ENCODE measurements at places on chromosomes 1 and 21. TPM values are rescaled to one million over a fixed set of nuclear protein-coding genes. Genes with fewer than 3 reads are reported as not detected.

Gene SMPDL3B
- total RNA-seq = not detected

Gene ZBTB48
- 73.2 TPM for total RNA-seq

Gene RNU1-2
- 3,449 TPM for total RNA-seq

GRCh38 chr1:28370239-28371009 lies 884 bp downstream of the PHACTR4 start:
- H3K36me3 ChIP-seq = no peaks in the 10 kb centered on the region
- peak overlapping the region; percentile 90 for H3K4me3 ChIP-seq
- H3K27me3 ChIP-seq = no peaks in the 10 kb centered on the region
- peak overlapping the region; percentile 85 for H3K27ac ChIP-seq
- peaks cover 43% of the 10 kb centered on the region for H3K4me1 ChIP-seq

Gene SPRR2B
- total RNA-seq = not detected

GRCh38 chr1:45843474-45843905 lies 40.1 kb downstream of the MAST2 start:
- no peak overlapping the region for H3K27ac ChIP-seq
- no peak overlapping the region for H3K4me3 ChIP-seq
- peaks cover 2% of the 10 kb centered on the region for H3K4me1 ChIP-seq
- DNase-seq = no peak

DNA sequence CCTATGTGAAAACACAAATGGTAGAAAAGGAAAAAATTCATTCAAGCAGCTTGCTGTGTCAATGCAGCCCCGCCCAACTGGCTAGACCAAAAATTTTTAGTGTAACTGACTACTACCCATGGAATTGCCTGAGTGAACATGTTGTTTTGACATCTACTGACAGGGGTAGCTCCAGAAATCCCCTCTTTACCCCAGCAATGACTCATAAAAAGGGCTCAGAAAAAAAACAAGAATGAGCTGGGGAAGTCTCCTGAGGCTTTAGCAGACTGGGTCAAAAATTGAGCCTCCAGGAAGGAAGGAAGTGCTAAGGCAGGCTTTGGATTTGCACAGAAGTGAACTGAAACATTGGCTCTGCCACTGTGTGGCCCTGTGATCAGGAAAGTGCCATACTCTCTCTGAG lies 24.4 kb upstream of the FGGY start:
- H3K4me1 ChIP-seq = no peaks in the 10 kb centered on the region
- no peak overlapping the region for H3K27ac ChIP-seq
- H3K36me3 ChIP-seq = peaks cover 4% of the 10 kb centered on the region
- no peak overlapping the region for H3K4me3 ChIP-seq

- H3K27me3 ChIP-seq = no peaks in the 10 kb centered on the region
- H3K4me3 ChIP-seq = no peak overlapping the region
- DNase-seq = no peak
- no peaks in the 10 kb centered on the region for H3K4me1 ChIP-seq
- no peak overlapping the region for H3K27ac ChIP-seq
Observed at GRCh38 chr21:33608559-33608958, 20.1 kb upstream of the DONSON start.

DNA sequence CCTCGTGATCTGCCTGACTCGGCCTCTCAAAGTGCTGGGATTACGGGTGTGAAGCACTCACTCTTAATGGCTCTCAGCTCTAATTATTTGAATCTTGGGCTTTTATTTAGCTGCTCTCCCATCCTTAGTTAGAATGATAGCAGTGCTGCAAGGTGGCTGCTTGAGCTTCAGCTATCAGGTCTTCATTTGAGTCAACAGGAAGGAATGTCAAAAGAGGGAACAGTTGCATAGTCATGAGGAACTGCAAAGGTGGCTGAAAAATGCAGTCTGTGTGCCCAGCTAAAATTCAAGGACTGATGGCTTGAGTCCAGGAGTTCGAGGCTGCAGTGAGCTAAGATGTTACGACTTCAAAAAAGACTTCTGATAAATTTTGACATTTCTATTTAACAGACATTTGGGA lies 55.6 kb downstream of the UCK2 start:
- no peak overlapping the region for H3K4me3 ChIP-seq
- peaks cover 5% of the 10 kb centered on the region for H3K27me3 ChIP-seq
- no peak for DNase-seq
- H3K4me1 ChIP-seq = peaks cover 9% of the 10 kb centered on the region
- peaks cover 8% of the 10 kb centered on the region for H3K36me3 ChIP-seq

GRCh38 chr1:19163261-19163660 lies 46.8 kb downstream of the UBR4 start:
- no peak for DNase-seq
- H3K4me1 ChIP-seq = no peaks in the 10 kb centered on the region
- no peak overlapping the region for H3K4me3 ChIP-seq
- H3K36me3 ChIP-seq = peaks cover 97% of the 10 kb centered on the region

Gene LELP1
- not detected for total RNA-seq

Gene NRDC
- 137 TPM for total RNA-seq

DNA sequence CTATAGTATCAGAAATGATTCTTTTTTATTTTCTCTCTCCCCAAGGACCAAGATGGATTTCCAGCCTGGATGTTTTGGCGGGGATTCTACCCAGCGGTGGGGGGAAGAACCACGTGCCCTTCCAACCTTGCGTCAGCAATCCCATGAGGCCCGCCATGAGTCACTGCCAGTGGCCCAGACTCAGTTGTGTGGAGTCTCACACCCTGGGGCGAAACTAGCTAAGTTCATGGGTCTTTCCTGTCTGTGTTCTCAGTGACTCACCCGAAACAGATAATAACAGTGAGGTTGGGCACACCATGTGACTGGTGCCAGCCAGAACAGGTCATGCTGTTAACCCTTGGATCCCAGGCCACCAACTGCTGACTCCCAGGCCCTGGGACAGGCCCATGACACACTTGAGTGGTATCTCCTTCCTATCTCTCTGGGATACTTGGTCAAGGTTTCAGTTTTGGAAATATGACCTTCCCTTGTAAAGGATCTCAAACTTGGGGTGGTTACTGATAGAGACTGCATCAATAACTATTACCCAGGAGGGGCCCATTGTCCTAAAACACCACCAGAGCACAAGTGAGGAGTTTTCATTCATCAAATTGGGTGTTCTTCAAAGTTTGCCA lies 98.0 kb upstream of the DUSP10 start:
- H3K4me1 ChIP-seq = peaks cover 7% of the 10 kb centered on the region
- H3K36me3 ChIP-seq = no peaks in the 10 kb centered on the region
- H3K4me3 ChIP-seq = no peak overlapping the region
- DNase-seq = peak; percentile 71

GRCh38 chr1:205382561-205382960 lies 25.8 kb upstream of the KLHDC8A start:
- no peaks in the 10 kb centered on the region for H3K4me1 ChIP-seq
- H3K4me3 ChIP-seq = no peak overlapping the region
- no peaks in the 10 kb centered on the region for H3K36me3 ChIP-seq
- H3K27ac ChIP-seq = no peak overlapping the region
- no peak for DNase-seq

DNA sequence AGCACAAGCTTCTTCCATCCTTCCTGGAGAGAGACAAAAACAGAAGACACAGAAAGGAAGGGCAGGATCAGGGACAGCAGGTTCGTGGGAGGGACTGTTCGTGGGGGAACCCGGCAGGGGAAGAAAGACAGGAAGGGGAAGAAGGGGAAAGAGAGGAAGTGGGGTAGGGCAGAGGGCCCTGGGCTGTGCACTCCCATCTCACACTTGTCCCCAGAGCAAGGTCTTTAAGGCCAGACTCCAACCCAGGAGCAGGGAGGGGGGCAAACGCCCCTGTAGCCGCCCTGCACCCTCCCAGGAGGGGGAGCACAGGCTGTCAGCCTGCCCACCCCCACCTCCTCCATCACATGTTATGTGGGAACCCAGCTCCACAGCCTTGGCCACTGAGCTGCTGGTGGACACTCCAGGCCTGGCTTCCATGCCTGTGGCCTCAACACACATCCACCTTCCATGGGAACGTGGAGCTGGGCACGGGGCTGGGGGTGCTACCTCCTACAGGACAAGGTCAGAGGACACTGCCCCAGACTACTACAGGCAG lies 9.3 kb downstream of the SLC19A1 start:
- DNase-seq = no peak
- H3K27me3 ChIP-seq = no peaks in the 10 kb centered on the region
- H3K4me3 ChIP-seq = peak overlapping the region; percentile 72
- no peaks in the 10 kb centered on the region for H3K36me3 ChIP-seq
- peak overlapping the region; percentile 87 for H3K27ac ChIP-seq

Gene SIPA1L2
- 0.16 TPM for total RNA-seq

- H3K4me3 ChIP-seq = peak overlapping the region; percentile 66
- H3K36me3 ChIP-seq = peaks cover 3% of the 10 kb centered on the region
- H3K27me3 ChIP-seq = no peaks in the 10 kb centered on the region
- H3K4me1 ChIP-seq = peaks cover 51% of the 10 kb centered on the region
- H3K27ac ChIP-seq = no peak overlapping the region
- no peak for DNase-seq
Observed at GRCh38 chr1:230169454-230170152, 102.6 kb downstream of the GALNT2 start.

Gene BSND
- not detected for total RNA-seq

Gene CFHR5
- total RNA-seq = not detected

DNA sequence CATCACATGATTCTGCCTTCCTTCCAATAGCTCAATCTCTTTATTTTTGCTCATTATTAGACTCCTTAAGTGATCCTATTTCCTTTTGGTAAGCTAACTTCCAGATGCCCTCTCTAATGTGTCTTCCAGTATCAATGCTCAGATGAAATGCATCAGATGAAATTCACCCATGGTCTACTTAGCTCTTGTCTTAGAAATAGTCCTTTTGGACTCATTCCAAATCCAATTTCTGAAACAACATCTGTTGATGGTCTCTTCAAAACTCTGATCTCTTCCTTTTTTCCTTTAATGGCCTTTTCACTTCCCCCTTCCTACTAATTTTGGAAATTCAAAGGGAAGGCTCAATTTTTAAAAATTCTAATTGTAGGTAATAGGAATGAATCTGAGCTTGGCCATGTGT lies 81.1 kb upstream of the GREM2 start:
- H3K36me3 ChIP-seq = no peaks in the 10 kb centered on the region
- DNase-seq = no peak
- no peak overlapping the region for H3K4me3 ChIP-seq
- peaks cover 2% of the 10 kb centered on the region for H3K4me1 ChIP-seq
- no peak overlapping the region for H3K27ac ChIP-seq

DNA sequence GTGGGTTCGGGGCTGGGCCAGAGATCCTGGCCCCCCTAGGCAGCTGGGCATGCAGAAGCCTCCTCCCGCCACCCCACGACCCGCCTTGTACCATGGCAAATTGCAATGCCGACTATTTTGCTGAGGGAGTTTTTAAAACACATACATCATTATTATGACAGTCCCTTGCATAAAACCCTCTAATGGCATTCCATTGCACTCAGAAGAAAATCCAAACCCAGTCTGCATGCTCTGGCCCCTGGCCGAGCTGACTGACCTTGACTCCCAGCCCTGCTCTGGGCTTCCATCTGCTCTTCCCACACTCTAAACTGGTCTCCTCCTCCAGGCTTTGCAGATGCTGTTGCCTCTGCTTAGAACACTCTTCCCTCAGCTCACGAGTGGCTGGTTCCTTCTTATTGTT lies 28.0 kb downstream of the PADI2 start:
- no peaks in the 10 kb centered on the region for H3K27me3 ChIP-seq
- no peak for DNase-seq
- H3K36me3 ChIP-seq = no peaks in the 10 kb centered on the region
- no peak overlapping the region for H3K4me3 ChIP-seq
- H3K4me1 ChIP-seq = no peaks in the 10 kb centered on the region

- H3K27ac ChIP-seq = no peak overlapping the region
- H3K4me3 ChIP-seq = no peak overlapping the region
- H3K36me3 ChIP-seq = no peaks in the 10 kb centered on the region
- H3K27me3 ChIP-seq = no peaks in the 10 kb centered on the region
- DNase-seq = no peak
- H3K4me1 ChIP-seq = no peaks in the 10 kb centered on the region
Observed at GRCh38 chr1:210940081-210940617, 193.8 kb downstream of the KCNH1 start.

DNA sequence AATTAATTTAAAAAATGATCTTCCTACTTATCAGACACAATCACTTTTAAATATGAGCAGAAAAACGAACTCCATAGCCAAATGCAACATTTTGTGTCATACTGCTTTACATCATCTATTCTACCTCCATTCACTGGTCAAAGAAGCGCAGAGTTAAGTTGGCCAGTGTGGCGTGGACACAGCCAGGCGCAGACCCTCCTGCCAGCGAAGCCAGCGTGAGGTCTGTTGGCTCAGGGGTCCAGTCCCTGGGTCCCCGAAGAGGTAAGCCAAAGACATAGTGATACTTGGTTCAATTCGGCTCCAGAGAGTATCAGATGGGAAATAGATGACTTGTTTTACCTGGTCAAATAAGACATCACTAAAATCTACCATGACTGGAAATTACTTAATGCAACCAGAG lies 59.2 kb downstream of the B3GALT5 start:
- H3K27ac ChIP-seq = no peak overlapping the region
- no peak overlapping the region for H3K4me3 ChIP-seq
- no peaks in the 10 kb centered on the region for H3K36me3 ChIP-seq
- peaks cover 11% of the 10 kb centered on the region for H3K27me3 ChIP-seq
- DNase-seq = no peak
- H3K4me1 ChIP-seq = no peaks in the 10 kb centered on the region

DNA sequence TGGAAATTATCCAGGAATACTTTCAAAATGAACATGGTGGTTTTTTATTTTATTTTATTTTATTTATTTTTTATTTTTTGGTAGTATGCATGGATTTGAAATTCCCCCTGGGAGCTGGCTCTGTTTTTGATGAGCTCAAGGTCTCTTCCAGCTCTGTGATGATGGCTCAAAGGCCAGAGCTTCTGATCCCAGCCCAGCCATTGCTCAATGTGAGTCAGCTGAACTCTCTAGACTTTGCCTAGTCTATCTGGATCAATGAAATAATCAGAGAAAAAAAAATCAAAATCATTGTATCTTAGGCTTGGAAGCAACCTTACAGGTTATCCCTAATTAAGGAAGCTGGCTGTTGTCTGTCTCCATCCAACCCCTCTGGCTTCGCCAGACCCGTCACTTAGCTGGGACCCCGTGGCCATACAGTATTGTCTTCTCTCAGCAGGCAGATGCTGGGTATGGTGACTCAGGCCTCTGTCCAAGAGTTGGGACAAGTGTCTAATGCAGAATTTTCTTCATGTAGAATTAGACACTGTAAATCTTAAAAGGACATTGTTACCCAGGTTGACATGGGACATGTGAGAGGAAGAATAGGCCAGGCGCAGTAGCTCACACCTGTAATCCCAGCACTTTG lies 90.2 kb upstream of the LPGAT1 start:
- H3K36me3 ChIP-seq = no peaks in the 10 kb centered on the region
- H3K27ac ChIP-seq = no peak overlapping the region
- H3K4me3 ChIP-seq = no peak overlapping the region
- H3K27me3 ChIP-seq = peaks cover 14% of the 10 kb centered on the region
- DNase-seq = no peak

- DNase-seq = no peak
- H3K4me1 ChIP-seq = peaks cover 6% of the 10 kb centered on the region
- no peaks in the 10 kb centered on the region for H3K36me3 ChIP-seq
- H3K4me3 ChIP-seq = no peak overlapping the region
- no peak overlapping the region for H3K27ac ChIP-seq
Observed at GRCh38 chr21:45511007-45511406, 31.2 kb downstream of the SLC19A1 start.

Gene RAP1GAP
- 0.49 TPM for total RNA-seq

Data from naive thymus-derived CD8-positive, alpha-beta T cell (primary cell).